GM13976 (cell line): ENCODE measurements at places on chromosomes 1 and 21.
A peak's percentile ranks its signal among the peaks of the same experiment; 100 is the strongest.

- DNase-seq = no peak
Measured at GRCh38 chr1:203083463-203083921, 2.3 kb downstream of the MYOG start.

GRCh38 chr1:214568328-214568727, 16.9 kb upstream of the PTPN14 start:
- DNase-seq = no peak

GRCh38 chr1:172185211-172185610, 235.3 kb upstream of the C1orf105 start:
- DNase-seq = peak; percentile 3

GRCh38 chr1:108511764-108512163, 48.1 kb upstream of the EEIG2 start:
- DNase-seq = no peak

DNA sequence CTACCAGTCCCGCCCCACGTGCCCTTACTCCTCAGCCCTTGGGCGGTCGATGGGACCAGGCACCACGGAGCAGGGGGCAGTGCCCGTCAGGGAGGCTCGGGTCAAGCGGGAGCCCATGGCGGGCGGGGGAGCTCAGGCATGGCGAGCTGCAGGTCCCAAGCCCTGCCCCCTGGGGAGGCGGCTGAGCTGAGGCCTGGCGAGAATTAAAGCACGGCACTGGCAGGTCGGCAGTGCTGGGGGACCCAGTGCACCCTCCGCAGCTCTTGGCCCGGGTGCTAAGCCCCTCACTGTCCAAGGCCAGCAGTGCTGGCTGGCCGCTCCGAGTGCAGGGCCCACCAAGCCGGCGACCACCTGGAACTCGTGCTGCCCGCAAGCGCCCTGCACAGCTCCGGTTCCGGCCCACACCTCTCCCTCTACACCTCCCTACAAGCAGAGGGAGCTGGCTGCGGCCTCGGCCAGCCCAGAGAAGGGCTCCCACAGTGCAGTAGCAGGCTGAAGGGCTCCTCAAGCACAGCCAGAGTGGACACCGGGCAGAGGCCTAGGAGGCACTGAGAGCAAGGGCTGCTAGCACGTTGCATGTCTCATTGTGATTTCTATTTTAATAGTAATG, 166.8 kb upstream of the FMN2 start:
- no peak for DNase-seq

GRCh38 chr1:107704911-107705310, 260.1 kb downstream of the VAV3 start:
- DNase-seq = no peak

- DNase-seq = no peak
Measured at GRCh38 chr1:55445416-55445815, 230.3 kb upstream of the USP24 start.

GRCh38 chr1:1899266-1899966, 8.5 kb upstream of the GNB1 start:
- peak; percentile 58 for DNase-seq

GRCh38 chr1:39404876-39405275, 86.6 kb upstream of the BMP8A start:
- DNase-seq = no peak

DNA sequence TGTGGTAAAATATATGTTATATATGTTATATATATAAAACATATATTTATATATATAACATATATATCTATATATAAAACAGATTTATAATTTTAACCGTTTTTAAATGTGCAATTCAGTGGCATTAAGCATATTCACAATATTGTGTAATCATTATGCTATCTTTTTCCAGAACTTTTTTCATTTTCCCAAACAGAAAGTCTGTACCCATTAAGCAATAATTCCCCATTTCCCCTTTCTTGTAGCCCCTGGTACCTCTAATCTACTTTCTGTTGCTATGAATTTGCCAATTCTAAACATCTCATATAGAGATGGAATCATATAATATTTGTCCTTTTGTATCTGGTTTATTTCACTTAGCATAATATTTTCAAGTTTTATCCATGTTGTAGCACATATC, 10.7 kb upstream of the ARHGEF11 start:
- no peak for DNase-seq

GRCh38 chr1:22832414-22832786, 121.8 kb downstream of the EPHB2 start:
- DNase-seq = no peak

DNA sequence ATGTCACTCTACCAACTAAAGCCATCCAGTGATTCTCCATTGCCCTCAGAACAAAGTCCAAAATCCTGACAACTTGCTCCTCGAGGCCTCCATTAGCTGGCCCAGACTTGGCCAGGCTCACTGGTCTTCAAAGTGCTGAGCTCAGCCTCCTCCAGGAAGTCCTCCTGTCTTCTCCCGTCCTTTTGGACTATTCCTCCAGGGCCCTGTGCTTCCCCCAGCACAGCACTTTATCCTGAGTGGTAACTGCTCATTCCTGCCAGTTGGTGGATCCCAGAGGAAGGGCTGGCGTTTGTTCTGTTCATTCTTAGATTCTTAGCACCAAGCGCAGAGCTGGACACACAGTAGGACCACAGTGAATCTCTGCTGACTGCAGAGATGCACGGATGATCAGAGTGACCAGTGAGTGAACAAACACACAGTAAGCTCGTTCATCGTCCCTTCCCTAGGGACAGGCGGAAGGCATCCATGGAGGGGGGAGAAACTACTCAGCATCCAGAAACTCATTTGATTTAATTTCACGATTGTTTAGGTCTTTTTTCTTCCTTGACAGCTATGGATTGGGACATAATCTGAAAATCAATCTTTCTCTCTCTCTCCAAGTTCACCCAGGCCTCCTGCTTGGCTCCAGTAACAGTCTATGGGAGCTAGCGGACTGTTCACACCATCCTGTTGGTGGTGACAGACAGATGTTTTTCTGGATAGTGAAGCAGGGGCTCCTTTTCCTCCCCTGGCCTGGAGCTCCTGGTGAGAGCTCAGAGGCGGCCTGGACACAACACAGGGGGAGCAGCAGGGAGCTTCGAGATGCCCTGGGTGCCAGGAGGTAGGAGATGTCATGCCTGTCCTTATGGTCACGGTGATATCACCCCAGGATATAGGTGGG, 180.2 kb downstream of the PTPRU start:
- DNase-seq = no peak

- no peak for DNase-seq
Measured at GRCh38 chr1:88923224-88923623, 31.9 kb upstream of the GTF2B start.

GRCh38 chr1:27383039-27383605, at the start of gene CD164L2:
Gene CD164L2 (minus strand): TSS chr1:27383333. CDS start chr1:27383239, 94 bp downstream.
- DNase-seq = no peak

DNA sequence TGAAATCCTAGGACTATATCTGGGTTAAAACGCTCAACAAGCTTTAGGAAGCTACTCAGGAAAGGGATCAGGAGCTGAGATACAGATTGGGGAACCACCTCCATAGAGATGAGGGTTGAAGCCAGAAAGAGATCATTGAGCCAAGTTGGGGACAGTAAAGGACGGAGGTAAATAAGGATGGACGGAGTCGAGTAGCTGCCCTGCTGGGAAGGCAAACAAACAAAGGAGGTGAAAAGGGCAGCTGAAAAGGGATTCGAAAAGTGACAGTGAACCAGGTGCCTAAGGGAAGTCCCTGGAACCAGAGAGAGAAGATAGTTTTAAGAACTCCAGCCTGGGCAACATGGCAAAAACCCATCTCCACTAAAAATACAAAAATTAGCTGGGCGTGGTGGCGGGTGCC, 6.3 kb upstream of the CAMSAP2 start:
- DNase-seq = no peak

GRCh38 chr1:93701629-93702028, 20.0 kb upstream of the BCAR3 start:
- peak; percentile 55 for DNase-seq

DNA sequence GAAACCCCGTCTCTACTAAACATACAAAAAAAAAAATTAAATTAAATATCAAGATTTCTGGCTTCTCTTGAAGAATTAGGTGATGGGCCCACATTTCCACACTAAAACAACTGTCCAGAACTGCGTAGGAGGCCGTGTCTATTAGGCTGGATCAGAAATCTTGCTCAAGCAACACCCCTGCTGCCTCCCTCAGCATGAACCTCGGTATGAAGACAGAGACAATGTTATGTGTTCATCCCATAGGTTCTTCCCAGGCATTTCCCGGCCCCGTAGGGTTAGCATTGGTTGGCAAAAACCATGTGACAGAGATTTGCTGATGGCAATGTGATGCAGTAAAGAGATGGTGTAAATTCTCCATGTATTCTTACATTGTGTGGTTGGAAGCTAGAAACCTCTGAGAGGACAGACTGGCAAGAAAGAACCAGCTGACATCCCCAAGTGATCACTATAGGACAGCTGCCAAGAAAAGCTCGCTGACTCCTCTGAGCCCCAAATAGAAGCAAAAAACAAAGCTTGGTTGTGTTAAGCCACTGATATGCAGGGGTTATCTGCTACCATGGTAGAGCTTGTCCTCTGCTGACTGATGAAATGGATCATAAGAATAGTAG, 34.5 kb downstream of the EBNA1BP2 start:
- DNase-seq = no peak

DNA sequence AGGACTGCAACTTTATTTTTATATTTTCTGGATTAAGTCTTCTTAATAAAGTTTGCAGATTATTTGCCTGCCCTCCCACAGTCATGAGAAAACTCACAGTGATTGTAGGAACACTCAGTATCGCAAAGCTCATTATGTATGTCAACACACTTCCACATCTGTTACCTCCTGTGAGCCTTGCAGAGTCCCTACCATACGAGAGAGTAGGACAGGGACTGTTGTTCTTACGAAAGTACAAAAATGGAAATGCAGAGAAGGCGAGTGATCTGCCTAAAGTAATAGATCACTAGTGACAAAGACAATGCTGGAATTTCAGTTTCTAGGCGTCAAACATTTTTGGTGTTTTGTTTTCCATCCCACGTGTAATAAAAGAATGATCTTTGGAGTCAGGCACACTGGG, 131.7 kb downstream of the SYT2 start:
- DNase-seq = no peak

- DNase-seq = no peak
Measured at GRCh38 chr1:87436534-87436933, 107.9 kb downstream of the LMO4 start.

DNA sequence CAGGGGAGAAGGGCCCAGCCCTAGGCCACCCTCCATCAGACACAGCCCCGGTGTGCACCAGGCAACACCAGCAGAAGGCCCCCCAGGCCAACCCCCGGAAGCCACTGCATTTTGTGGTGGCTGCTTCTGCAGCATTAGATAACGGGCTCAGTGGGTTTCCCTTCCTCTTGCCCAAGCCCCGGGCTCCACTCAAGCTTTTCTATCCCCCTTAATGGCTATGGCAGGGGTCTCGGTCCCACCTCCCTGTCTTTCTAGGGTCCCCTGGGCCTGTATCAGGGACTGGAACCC, 18.9 kb downstream of the C1orf174 start:
- no peak for DNase-seq

DNA sequence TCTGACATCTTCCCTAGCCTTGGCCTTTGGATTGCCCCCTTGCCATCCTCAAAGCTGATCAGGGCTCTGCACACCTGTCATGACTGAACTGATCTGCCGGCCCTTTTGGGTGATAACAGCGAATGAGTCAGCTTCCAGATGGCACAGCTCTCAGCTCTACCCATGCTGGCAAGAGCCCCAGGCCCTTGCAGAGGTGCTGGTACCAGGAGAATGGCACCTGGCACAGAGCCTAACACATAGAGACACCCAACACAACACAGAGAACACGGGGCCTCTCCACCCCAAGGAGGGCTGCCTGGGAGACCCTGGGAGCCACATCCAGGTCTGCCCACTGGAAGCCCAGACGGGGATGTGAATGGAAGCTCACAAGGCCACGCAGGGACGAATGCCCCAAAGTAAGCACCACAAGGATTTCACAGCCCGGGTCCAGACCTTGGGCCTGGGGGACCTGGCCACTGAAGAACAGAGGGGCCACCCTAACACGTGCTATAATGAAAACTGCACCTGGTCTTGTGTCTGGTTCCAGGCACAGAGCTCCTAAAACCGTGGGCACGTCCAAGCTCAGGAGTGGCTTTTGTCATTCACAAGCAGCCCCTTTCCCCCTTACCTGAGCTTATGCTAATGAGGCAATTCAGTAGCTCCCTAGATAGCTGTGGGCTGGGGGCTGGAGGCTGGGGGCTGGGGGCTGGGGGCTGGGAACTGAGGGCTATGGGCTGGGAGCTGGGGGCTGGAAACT, 160.5 kb downstream of the NPHP4 start:
- DNase-seq = no peak

DNA sequence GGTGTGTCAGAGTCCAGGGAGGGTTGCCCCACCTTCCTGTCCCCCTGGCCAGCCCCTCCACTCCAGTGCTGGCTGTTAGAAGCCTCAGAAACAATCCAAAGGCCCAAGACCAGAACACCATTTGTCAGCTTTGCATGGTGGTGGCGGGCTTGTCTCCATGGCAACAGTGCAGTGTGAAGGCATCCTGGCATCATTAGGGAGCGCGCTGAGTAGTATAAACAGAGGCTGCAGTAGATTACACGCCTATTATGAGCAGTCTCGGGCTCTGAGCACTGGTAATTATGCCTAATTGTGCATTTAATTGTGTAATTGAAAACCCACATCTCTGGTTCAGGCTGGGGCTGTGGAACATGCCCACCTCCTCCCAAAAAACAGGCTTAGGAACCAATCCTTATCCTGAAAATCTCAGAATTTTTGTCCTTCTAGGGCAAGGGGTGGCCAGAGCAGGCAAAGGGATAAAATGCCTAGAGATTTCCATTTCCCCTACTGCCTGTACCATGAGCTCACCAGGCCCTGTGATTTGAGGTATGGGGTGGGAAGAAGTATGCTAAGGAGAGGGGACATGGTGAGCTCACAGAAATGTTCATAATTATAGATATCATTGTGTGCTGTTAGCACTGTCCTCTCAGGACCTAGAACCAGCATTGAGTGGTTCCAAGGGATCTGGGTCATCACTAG, 11.7 kb downstream of the NKAIN1 start:
- DNase-seq = no peak

DNA sequence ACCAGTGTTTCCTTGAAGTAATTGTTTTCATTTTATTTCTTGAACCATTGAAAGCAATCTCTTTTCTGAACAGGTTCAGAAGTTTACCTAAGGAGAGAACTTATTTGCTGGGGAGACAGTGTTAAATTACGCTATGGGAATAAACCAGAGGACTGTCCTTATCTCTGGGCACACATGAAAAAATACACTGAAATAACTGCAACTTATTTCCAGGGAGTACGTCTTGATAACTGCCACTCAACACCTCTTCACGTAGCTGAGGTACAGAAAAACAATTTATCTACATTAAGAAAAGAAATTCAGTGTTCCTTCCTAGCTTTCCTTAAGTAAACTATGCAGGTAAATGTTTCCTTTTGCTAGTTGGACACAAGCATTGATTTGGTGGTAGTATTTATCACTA, 27.4 kb downstream of the AGL start:
- no peak for DNase-seq
